Fibroblast of upper back skin (primary cell): ENCODE measurements at places on chromosomes 6 and 20.

DNA sequence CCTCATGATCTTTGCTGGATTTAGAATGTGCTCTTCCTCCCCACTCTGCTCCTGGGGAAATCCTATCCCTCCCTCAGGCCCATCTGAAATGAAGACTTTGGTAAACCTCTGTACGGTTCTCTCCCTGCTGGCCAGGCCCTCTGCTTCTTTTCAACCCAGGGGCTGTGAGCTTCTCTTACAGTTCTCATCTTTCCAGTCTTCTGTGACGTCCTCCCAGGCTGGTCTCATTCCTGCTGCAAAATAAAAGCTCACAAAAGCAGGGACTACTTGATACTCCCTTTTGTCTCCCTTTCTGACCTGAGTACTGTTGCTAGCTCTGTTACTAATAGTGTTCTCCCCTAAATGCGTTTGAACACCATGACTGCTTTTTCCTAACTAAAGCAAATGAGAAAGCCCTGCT, 46.3 kb downstream of the UNC5CL start:
- DNase-seq, result no peak

DNA sequence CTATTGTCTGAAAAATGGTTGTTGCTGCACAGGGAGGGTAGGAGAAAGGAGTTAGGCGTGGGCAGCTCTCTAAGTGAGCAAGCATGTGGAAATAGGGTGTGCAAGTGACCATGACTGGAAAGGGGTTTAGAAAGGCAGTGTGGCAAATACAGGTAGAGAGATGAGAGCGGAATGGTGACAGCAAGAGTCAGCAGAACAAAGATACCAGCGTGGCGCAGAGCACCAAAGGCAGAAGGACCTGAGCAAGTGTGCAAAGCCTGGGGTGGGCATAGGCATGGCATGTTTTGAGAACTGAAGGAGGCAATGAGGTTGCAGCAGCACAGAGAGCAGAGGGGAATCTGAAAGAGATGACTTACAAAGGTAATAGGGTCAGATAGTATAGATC, 17.0 kb downstream of the RNF217 start:
- DNase-seq, result no peak

GRCh38 chr6:82045965-82046756, 201.4 kb downstream of the IBTK start:
- DNase-seq, result peak; percentile 90

- no peak for DNase-seq
Measured at GRCh38 chr6:22394691-22395090, 97.9 kb upstream of the PRL start.

GRCh38 chr6:51928320-51928719, 159.1 kb downstream of the PKHD1 start:
- no peak for DNase-seq

- DNase-seq, result no peak
Measured at GRCh38 chr6:92174398-92175073, 1244.8 kb downstream of the EPHA7 start.

GRCh38 chr20:62768551-62769287, 27.6 kb upstream of the MRGBP start:
- DNase-seq, result peak; percentile 51

- no peak for DNase-seq
Measured at GRCh38 chr6:157721426-157721825, 101.6 kb upstream of the SNX9 start.

- DNase-seq, result peak; percentile 71
Measured at GRCh38 chr20:11917663-11918062, at the start of gene BTBD3. Gene BTBD3, plus strand, starts transcription at chr20:11917893. Its CDS starts 383 bp downstream, at chr20:11918276.

DNA sequence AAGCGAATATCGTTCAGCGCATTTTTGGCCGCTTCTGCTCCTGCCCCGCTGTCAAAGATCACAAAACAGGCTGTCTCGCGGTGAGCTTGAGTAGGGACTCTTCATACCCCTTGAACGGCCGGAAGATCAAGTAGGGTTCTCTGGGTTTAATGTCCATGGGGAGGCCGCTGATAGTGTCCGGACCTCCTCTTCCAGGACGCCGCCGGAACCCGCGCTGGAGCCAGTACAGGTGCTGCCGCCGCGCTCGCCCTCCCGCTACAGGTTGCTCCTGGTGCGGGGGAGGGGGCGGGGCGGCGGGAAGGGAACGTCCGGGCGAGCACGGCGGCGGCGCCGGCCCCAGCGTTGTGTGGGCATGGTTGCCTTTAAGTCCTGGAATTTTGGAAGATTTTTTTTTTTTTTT, 67.4 kb downstream of the KHDC1L start:
- no peak for DNase-seq

GRCh38 chr6:96521306-96521643, 331 bp upstream of the UFL1 start:
- DNase-seq, result no peak

DNA sequence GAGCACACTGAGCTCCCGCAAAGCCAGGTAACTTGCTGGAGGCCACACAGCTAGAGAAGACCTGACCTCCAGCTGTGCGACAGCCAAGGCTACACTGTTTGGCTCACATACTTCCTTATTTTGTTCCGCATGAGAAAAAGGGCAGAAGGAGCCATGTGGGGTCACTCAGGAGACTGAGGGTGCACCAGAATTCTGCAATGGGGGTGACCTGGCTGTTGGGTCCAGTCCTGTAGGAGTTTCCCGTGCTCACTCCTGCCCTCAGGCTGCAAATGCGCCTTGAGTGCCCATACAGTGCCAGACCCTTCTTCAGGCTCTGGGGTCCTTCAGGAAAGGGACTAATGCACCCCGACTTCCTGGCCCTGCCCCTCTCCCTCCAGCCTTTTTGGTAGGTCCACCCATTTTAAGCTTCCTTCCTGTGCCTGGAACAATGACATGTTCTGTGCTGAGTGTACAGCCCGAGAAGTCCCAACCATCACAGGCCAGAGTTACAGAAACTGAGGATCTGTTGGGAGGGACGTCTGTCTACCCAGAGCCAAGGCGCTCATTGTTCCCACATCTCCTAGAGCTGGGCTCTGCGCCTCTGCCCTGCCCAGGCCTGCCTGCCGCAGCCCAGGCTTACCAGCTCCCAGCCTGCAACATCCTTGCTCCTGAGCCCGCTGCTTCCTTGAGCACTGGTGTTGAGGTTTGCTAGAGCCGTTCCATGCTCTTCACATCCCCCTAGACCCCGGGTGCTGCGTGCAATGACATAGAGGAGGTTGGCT, 33.5 kb upstream of the CD93 start:
- no peak for DNase-seq

- DNase-seq, result peak; percentile 31
Measured at GRCh38 chr6:17281497-17282481, 628 bp downstream of the RBM24 start.

DNA sequence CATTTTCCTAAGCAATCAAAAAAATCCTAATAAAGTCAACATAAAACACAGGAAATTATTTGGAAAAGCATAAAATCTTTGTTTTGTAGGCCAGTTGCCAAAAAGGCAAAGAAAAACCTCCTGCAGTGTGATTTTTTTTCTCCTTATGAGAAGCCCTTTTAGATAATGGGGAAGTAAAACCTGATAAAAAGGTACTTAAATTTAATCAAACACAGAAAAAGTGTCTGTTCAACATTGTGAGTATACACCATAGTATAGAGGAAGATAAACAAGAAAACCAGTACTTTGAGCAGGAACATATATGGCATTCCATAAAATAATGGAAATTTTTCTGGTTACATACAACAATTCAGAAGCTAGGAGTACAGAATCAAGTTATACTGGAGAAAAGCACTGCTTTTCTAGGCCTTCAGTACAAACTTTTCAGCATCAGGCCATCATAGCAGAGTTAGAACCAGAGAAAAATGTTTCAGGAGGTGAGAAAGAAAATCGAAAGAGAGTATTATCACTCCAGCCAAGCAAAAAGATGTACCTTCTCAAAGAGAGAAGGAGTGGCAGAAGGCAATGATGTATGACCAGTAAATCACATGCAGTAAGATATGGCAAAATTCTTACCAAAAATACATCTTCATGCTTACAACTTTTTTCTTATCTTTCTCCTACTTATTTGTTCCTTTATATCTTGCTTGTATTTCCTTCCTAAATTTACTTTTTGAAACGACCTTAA, 494.9 kb downstream of the KIF16B start:
- no peak for DNase-seq

GRCh38 chr6:43491750-43492661, 14.6 kb downstream of the TJAP1 start:
- peak; percentile 74 for DNase-seq

DNA sequence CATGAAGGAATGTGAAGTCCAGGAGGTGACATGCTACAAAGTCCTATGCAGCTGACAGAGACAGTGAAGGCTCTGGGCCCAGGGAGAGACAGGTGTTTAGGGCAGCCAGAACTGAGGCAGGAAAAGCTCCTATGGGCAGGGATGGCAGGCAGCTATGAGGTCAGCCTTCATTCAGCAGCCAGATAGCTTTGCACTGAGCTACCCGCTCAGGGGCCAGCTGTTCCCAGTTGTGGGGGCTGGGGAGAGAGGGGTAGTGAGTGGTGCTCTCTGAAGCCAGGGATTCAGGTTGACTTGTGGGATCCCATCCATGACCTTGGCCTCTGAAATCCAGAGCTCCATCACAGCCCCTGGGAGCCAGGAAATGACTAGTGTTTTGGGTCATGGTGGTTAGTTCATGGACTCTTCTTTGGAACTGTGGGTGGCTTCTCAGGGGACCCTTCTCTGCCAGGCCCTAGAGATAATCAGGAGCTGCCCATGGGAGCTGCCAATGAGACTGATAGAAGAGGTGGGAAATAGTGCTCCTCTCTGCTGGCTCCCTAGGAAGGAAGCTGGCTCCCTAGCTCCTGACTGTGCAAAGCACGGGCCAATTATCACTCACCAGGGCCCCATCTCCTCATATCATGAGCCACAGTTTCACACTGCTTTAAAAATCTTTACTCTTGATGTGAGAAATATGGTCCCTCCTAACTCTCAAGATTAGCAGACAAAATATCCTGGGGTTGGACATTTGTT, 127.7 kb downstream of the VEGFA start:
- no peak for DNase-seq

- DNase-seq, result no peak
Measured at GRCh38 chr20:37411408-37412219, 65.7 kb downstream of the SRC start.

GRCh38 chr20:15345287-15345686, 1007.9 kb upstream of the FLRT3 start:
- DNase-seq, result no peak

DNA sequence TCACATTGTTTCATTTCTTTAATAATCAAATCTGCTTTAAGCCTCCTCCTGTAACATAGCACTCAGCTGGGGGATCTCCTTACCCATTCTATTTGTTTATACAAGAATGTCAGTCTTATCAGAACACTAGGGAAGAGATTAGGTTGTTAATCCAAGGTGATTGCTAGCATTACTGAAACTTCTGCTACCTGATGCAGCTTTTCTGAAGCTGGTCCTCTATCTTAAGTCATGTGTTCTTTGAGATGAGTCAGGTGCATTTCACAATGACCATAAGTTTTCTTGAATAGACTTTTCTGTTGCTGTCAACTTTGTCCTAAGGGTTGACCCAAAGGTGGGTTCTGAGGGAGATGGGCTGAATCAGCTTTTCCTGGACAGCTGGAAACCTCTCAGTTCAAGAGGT, 60.7 kb upstream of the SYNCRIP start:
- no peak for DNase-seq

- DNase-seq, result no peak
Measured at GRCh38 chr6:15522026-15522425, 140.8 kb downstream of the DTNBP1 start.

DNA sequence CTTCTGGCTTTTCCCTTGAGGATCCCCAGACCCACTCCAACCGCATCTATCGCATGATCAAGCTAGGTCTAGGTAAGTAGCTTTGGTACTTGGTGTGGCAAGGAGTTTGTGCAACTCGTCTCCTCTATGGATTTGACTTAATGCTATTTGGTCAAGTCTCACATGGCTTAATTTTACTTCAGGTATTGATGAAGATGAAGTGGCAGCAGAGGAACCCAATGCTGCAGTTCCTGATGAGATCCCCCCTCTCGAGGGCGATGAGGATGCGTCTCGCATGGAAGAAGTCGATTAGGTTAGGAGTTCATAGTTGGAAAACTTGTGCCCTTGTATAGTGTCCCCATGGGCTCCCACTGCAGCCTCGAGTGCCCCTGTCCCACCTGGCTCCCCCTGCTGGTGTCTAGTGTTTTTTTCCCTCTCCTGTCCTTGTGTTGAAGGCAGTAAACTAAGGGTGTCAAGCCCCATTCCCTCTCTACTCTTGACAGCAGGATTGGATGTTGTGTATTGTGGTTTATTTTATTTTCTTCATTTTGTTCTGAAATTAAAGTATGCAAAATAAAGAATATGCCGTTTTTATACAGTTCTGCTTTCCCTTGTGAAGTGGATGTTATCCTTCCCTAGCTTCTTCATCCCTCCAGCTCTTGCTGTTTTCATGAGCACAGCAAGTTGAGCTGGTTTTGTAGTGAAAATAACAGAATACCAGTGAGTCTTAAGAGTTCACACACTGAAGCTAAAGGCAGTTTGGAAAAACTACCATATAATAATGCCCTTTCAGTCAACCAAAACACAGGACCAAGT, 3.8 kb downstream of the SLC35B2 start:
- peak; percentile 43 for DNase-seq

DNA sequence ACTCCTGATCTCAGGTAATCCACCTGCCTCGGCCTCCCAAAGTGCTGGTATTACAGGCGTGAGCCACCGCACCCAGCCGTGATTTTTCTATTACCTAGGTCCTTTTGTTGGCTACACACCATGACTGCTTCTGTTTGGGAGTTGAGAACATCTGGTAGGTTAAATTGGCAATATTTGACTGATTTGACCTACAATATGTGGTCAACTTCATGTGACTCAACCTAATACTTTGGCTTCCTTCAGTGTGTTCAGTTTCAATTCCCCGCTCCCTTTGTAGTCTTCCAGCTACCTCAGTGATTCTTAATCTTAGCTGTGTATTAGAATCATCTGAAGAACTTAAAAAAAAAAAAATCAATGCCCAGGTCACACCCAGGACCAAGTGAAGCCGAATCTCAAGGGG, 47.4 kb downstream of the MYB start:
- no peak for DNase-seq

GRCh38 chr6:53603386-53604116, 58.6 kb upstream of the GCLC start:
- DNase-seq, result no peak

- no peak for DNase-seq
Measured at GRCh38 chr6:39193201-39193791, 36.0 kb downstream of the KCNK5 start.

DNA sequence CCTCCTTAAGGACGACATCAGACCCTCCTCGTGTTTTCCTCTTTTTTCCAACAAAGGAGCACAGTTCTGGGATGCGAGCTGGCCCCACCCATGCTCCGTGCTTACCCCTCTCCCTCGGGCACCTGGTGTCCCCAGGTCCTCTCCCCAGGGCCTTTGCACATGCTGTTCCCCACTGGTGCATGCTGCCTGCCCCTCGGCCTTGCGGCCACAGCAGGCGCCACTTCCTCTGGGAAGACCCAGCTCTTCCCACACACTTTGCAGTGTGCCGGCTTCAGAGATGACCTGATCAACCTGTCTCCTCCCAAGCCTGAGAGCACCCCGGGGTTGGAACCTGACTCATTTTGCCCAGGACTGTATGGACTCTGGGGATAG, 39.8 kb downstream of the GNAS-AS1 start:
- DNase-seq, result no peak

- DNase-seq, result no peak
Measured at GRCh38 chr6:21847711-21848480, 254.3 kb downstream of the SOX4 start.

GRCh38 chr6:27327023-27327738, 15.1 kb upstream of the POM121L2 start:
- no peak for DNase-seq
